ENCODE measurements at places on chromosomes 5 and 9.

DNA sequence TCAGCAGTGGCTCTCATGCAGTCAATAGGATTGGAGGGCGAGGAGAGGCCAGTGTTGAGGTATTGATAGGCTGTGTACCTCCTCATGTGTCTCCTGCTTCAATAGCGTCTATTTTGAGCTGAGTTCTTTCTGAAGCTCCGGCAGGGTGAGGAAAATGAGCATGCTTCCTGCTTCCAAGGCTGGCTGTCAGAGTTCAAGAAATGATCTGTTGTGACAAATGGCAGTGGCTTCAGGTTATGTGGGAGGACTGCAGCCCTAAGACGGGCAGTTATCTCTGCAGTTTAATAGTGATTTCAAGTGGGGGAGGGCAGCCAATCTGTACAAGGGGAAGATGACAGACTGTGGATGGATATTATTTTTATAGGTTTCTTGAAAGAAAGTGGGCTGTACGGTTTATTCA is 54.0 kb upstream of the CXCL14 start:
- DNase-seq, result no peak

DNA sequence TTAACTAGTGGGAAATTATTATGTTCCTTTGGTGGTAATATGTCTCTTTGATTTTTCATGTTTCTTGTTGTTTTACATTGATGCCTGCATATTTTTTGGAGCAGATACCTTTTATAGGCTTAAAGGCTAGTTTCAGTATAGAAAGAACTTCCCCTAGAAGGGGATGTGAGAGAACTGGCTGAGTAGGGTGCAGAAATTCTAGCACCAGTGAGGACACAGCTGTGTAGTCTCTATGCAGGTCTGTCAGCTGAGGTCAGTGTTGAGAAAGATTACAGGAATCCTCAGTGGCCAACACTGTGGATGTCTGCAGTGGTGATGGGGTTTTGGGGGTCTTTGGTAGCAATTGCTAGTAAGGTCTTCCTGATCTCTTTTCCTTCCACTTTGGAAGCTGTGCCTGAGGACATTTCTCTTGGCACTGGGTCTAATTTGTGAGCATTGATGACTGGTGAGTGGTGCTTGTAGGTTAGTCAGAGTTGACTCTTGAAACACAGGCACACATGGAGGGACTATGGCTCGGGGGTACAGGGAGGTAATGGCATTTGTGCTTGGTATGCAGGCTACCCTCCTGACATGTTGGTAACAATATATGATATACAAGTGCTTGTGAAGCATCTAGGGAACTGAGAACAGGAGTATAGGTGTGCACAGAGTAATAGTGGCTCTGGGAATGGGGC is 221.4 kb downstream of the SPATA31D1 start:
- DNase-seq, result no peak

DNA sequence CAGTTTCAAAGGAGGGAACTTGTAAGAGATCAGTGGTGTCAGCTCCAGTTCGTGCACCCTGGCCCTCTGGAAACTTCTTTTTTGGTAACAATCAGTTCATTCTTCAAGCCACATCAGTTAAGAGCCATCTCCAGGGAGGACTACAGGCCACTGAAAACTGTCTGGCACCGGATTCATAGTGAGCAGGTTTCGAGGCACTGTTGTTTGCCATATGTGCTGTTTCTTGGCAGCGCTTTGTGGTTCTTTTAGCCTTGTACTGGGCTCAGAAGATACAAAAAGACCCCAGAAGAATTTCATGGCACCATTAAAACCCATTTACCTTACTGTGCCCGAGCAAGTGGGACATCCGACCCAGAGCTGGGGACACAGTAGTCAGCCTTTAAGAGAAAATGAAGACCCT is 68.5 kb downstream of the OTULIN start:
- DNase-seq, result no peak

GRCh38 chr9:86407022-86407421 is 52.8 kb upstream of the TUT7 start:
- no peak for DNase-seq

DNA sequence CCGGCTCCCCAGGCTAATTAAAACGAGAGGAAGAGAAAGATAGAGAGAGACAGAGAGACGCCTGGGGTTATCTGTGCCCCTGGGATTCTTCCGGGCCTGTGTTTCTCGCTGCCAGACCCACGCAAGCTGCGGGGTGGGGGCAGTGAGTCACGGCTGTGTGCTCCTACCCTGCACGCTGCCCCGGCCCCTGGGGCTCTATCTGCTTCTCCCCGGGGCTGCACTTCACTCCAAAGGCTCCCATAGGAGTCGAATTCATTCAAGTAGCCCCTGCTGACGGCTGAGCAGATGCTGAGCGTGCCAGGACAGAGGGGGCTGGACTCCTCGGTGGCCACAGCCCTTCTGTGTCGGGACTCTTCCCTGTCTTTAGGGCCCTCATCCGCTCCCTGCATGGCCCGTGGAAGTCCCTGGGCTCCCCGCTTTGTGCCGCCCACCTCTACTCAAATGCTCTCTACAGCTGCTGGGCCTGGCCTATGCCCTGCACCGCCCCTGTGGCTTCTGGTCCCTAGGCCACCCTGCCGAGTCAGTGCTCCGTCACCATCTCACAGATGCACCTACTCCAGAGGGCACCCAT is 22.8 kb downstream of the SARDH start:
- no peak for DNase-seq
